ENCODE measurements at places on chromosomes 16 and 17.

GRCh38 chr16:11350921-11351335, 5.7 kb downstream of the RMI2 start:
- no peak for DNase-seq

DNA sequence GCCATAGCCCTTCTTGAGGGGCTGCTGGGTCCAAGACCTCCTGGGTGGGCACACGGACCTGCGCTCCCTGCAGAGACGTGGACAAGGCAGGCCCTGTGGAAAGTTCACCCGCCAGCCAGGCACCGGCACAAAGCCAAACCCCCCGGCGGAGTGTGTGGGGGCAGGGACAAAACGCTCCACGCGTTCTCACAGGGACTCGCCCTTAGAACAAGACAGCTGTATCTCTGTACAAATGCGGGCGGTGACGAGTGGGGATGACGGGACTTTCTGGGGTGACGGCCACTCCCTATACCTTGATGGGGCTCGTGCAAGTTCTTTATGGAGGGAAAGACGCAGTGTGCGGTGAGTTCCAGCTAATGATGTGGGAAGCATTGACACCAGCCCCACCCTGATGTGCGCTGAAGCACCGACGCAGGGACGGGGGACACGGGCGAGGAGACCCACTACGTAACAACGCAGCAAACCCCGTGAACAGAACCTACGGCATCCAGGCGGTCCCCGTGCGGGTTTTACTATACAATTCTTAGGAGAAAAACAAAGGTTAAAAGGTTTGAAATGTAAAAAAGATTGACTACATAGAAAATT, 49.4 kb downstream of the LMF1 start:
- no peak for DNase-seq

DNA sequence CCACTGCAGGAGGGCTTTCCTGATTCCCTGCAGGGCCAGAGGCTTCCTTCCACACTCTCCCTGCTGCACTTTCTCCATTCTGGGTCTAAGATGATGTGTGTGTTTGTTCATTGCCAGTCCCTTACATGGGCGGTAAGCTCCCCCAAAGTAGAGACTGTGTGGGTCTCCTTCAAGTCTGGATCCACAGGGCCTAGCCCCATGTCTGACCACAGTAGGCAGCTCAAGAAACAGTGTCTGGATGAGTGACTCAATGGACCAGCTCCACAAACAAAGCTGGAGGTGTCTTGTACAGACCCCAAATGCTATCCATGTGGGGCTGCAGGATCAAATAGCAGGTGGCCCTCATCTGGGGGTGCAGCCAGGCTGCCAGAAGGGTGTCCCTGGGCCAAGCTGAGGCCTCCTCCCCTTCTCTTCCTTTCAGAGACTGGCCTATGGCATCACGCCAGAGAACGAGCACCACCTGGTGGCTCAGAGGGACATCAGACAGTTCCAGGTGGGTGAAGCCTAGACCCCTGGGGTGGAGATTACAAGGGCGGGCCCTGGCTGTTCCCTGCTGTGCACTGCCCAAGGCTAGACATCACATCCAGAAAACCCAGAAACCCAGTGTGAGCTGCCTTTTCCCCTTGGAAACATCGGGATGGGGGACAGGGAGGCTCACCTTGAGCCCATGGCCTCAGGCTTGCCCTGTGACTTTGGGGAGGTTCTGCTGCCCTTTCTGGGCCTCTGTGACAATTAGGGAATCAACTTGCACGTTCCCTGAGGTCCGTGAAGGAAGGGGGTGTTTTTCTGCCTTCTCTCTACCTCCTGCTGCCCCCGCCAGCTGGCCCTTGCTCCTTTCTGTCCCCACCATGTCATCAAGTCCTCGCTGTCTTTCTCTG, 45.9 kb downstream of the SLC6A2 start:
- DNase-seq, result peak; percentile 71

DNA sequence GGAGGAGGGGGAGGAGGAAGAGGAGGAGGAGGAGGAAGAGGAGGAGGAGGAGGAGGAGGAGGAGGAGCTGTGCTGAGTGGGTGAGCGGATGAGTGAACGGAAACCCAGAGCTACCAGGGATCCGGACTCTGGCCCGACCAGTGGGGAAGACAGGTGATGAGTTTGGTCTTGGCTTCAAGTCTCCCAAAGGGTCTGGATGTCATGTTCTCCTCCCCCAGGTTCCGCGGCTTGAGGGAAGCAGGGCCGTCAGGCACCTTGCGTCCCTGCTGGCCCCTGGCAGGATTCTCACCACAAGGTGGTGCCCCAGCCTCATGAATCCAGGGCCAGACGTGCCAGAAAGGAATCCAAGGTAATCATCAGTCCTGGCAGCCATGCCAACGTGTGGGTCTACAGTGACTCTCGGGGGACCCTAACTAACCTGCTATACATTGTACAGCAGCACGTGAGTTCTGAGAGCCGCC, 13.5 kb upstream of the ABAT start:
- DNase-seq, result peak; percentile 93

- peak; percentile 76 for DNase-seq
Observed at GRCh38 chr16:48353565-48354163, 31.5 kb downstream of the SIAH1 start.

- no peak for DNase-seq
Observed at GRCh38 chr17:79791735-79792161, 5.1 kb downstream of the CBX8 start.

DNA sequence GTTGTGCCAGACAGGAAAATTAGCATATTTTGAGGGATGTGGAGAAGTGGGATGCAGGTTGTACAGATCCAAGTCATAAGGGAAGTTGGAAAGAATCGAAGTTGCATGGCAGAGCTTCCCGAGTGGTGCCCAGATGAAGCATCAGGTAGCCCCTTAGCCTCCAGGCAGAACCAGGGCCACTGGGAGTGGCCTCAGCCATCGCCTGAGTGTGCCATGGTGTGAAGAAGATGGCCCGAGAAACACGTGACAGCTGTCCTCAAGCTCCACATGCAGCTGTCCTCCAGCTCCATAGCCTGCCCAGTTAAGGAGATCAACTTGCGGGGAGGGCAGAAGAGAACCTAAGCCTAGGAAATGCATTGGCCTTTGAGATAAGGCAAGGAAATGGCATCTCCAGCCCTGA, 33.5 kb downstream of the TMC6 start:
- no peak for DNase-seq

DNA sequence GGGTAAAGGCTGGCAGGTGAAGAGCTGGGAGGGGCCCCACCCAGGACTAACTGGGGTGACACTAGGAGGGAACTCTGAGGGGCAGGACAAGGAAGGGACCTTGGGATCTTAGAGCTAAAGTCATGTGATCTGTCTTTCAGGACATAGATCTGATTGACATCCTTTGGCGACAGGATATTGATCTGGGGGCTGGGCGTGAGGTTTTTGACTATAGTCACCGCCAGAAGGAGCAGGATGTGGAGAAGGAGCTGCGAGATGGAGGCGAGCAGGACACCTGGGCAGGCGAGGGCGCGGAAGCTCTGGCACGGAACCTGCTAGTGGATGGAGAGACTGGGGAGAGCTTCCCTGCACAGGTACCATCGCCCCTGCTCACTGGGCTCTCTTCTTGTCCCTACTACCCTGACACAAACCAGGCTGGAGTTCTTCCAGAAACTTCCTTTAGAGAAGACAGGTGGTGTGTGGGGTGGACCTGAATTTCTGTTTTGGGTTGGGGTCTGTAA, 8.1 kb downstream of the NFE2L1 start:
- DNase-seq, result no peak

DNA sequence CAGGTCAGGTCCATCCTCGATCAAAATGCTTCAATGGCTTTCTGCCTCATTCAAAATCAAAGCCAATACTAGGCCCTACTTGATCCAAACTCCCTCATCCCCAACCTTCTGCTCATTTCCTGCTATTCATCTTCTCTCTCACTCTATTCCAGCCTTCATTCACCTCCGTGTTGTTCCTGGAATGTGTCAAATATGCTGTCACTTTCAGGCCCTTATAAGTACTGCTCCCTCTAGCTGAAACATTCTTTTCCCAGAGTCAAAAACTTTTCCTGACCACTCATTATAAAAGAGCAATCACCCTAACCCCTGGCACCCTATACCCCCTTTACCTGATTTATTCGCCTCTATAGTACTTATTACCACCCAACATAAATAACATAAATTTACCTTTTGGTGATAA, 303.7 kb upstream of the PMFBP1 start:
- no peak for DNase-seq

DNA sequence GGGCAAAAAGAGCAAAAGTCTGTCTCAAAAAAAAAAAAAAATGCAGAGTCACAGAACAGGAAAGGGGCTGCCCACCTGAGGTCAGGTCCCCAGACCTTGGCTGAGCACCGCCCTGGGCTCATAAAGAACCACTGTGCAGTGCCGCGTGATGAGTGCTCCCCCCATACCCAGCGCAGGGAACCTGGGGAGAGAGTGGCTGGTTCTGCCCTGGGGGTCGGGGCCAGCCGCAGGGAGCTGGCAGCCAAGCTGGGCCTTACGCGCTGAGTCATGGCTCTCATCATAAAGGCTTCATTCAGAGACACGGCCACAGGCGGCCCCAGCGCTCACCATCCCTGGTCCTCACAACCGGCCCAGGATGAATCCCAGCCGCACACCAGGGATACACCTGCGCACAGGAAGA, 80.7 kb downstream of the RAB11FIP4 start:
- DNase-seq, result no peak

DNA sequence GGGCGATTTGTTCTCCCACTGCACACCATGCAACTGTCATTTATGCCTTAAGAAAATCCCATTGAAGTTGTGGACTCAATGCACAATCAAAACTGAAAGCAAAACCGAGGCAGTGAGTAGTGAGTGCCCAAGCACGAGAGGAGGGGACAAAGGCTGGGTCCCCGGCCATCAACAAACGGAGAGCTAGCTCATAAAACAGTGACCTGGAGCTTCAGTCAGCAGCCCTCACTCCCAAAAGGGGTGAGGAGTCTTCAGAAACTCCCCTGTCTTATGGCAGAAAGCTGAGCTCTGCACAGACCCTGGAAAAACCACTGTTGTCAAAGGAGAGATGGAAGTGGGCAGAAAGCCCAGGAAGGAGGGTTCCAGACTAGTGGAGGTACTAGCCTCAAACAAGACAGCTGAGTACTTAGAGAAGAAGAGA, 96.9 kb downstream of the ADCY9 start:
- peak; percentile 16 for DNase-seq

DNA sequence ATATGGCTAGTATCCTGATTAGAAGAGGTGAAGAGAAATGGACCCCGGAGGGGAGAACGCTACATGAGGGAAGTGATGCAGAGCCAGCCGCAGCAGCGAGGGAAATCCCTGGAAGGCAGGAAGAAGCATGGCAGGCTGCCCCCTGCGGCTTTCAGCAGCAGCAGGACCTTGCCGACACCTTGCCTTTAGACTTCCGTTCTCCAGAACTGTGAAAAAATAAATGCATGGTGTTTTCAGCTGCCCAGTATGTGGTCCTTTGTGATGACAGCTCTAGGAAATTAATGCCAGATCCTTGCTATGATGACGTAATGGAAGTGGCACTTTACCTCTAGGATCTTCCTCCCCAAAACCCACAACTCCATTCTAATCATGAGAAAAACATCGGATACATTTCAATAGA, 9.7 kb upstream of the ZFP1 start:
- no peak for DNase-seq

DNA sequence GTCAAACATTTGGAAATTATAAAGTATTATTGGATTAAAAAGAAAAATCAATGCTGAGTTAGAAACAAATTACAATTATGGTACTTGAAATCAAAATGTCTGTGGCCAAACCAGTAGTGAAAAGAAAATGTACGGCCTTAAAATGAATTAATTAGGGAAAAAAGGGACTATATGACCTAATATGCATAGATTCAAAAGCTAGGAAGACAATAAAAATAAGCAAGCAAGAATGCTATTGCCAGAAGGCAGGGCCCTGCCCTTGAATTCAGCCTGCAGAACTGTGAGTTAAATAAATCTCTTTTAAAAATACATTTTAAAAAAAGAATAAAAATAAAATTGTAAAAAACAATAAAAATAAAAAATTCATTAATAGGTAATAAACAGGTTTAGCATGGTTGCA, 88.7 kb downstream of the TRIM37 start:
- no peak for DNase-seq

- DNase-seq, result no peak
Observed at GRCh38 chr17:76903631-76904030, 35.4 kb downstream of the MGAT5B start.

DNA sequence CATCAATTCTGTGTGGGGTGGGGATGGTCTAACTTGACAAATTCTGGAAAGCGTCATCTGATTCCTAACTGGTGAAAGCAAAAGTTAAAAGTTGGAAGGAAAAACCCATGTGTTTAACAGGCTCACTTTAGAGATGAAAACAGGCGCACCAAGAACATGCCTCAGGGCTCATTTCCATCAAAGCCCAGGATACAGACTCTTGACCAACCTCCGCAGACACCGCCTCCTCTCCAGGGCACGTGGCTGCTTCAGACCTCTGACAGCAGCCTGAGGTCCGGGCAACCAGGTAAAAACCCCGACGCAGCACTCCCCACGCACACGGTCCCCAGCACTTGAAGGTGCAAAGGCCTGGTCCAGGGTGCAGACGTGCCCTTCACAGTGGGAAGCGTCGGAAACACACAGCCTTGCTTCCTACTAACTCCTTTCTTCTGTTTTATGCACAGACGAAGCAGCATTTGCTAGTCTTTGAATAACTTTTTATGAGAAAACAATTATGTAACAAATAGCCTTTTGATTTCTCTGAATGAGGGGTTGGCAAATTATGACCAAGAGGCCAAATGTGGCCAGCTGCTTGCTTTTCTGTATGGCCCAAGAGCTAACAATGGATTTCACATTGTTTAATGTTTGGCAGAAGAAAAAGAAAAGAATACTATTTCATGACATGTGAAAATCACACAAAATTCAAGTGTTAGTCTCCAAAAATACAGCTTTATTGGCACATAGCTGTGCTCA, 44.2 kb upstream of the TRAP1 start:
- DNase-seq, result no peak

DNA sequence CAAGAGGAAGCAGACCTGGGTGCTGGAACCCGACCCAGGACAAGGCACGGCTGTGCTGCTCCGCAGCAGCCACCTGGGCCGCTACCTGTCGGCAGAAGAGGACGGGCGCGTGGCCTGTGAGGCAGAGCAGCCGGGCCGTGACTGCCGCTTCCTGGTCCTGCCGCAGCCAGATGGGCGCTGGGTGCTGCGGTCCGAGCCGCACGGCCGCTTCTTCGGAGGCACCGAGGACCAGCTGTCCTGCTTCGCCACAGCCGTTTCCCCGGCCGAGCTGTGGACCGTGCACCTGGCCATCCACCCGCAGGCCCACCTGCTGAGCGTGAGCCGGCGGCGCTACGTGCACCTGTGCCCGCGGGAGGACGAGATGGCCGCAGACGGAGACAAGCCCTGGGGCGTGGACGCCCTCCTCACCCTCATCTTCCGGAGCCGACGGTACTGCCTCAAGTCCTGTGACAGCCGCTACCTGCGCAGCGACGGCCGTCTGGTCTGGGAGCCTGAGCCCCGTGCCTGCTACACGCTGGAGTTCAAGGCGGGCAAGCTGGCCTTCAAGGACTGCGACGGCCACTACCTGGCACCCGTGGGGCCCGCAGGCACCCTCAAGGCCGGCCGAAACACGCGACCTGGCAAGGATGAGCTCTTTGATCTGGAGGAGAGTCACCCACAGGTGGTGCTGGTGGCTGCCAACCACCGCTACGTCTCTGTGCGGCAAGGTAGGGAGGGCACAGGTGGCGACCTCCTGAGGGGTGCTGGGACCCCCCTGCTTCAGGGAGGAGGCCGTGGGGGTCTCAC, 667 bp downstream of the FSCN2 start:
- DNase-seq, result no peak
